ENCODE measurements at places on chromosomes 3 and 15.

GRCh38 chr3:86788371-86788770 lies 202.6 kb downstream of the VGLL3 start:
- DNase-seq = no peak

GRCh38 chr3:138653567-138653966 lies 45.0 kb downstream of the FAIM start:
- DNase-seq = no peak

DNA sequence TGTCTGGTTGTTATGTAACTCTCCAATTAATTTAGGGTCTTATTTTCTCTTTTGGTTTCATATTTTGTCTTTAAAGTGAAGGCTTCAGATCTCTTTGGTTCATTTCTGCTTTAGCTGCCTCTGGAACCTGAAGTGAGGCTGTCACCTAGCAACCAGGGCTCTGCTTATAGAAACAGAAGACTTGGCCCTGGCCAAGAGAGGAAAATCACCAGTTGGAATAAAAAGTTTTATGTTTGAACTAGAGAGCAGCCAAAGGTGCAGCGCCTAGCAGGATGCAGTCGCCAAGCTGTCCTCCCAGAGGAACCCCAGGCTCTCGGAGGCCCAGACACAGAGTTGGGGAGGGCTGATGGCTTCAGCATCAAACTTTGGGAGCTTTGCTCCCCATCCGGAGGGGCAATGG lies 41.1 kb downstream of the LYZL4 start:
- DNase-seq = peak; percentile 11

DNA sequence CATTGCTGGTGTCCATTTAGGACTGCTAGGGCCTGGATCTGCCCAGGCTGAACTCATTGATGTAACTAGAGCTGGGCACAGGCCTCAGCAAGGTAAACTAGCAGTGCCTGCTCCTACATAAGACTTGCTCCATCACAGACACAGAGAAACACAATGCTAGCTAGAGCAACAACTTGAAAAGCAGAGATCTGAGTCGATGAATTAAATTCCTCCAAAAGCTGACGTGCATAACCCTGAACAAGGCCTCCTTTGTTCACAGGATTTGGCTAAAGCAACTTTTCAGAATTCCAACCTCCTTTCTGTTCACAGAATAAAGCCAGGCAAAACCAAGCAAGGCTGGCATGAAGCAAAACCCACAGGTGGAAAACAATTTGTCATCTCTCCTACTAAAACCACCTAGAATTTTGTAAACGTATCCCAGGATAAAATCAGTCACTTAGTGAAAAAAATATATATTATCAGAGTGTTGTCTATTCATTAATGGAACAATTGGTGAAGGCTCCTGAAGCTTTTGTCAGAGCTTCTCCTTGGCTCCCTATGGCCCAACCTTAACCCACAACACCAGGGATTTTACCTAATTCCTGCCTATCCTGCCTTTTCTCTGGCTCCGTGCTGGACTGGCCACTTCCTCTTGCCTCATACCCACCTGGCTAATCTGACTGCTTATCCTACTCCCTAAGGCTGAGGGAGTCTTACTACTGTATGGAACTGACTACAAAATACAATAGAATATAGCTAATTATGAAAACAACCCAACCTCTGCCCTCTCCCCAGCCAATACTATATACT lies 39.9 kb downstream of the PLCH1 start:
- DNase-seq = no peak

- no peak for DNase-seq
These were observed at the start of gene PCSK6 for GRCh38 chr15:101489599-101490407. PCSK6 (minus strand) TSS chr15:101489707; CDS start chr15:101489670, 37 bp downstream.

DNA sequence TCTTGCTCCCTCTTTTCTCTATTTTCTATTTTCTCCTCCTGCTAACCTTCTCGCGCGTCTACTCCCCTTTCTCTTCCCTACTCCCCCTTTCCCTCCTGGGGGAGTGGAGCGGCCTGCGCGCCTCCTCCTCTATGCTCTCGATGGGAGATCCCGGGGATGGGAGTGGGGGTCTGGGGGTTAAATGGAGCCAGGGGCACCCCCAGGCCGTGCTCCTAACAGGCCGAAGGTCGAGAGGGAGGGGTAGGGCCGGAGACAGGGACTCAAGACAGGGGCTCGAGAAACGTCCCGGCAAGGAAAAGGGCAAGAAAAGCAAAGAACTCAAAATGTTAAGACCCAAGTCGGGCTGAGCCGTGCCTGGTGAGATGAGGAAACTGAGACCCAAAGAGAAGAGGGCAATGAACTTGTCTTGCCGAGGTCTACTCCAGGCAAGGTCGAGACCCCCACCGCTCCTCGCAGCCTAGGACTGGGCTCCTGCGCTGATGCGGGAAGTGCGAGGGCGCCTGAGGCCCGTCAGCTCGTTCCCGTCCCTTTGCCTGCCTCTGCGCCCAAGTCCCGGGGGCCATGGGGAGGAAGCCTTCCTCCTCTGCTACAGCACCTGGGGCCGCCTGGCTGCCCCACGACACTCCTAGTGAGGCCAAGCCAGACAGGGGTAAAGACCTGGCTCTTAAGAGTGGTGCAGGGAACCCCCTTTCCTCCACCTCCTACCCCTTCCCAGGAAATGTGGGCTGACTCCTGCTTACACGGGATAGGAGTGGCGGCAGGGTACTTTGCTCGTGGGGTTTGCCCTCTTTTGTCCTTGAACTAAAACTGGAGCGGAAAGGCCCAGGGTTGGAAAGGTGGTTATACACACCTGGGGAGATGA lies 770 bp upstream of the MEGF11 start:
- DNase-seq = no peak

DNA sequence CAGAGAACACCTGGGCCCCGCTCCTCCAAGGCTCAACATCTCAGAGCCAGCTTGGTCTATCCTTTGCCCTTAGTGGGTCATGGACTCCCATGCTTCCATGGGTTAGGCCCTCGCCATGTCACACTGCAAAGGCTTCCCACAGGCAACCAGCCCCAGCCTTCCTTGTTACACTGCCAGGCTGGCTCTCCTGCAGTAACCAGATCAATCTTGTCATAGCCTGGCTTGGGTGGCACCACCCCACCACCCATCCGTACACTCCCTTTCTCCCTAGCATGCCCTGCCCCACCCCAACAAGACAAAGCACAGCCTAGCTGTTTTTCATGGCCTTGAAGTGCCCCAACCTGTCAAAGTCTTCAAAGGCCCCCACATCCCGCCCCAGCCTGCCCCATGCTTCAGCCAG lies 30.5 kb downstream of the CA12 start:
- DNase-seq = no peak

DNA sequence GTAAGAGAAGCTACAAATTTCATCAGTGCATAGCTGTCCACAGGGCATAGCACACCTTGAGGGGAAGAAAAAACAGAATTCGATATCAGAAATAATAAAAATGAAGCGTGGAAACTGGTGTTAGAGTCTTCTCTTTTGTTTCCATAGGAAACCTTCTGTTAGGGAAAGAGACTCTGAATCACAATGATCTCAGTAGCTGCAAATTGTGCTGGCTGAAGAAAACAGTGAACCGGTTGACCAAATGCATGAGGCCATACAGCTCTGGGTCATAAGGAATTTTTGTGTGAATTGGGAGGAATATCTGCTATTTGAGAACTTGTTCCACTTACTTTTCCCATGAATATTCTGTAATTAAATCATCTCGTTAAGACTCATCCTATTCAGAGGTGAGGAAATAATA lies 580.2 kb upstream of the NECTIN3 start:
- no peak for DNase-seq

- no peak for DNase-seq
These were observed 13.5 kb upstream of the SUCNR1 start for GRCh38 chr3:151859905-151860304.

DNA sequence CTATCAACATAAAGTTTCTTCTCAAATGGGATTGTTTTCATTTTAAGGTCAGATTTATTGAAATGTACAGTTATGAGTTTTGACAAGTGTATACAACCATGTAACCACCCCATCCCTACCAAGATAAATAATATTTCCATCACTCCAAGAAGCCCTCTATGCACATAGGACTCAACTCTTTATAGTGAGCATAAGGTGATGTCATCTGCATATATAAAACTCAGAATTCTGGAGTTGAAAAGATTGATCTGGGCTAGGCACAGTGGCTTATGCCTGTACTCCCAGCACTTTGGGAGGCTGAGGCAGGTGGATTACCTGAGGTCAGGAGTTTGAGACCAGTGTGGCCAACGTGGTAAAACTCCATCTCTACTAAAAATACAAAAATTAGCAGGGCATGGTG lies 10.3 kb upstream of the GK5 start:
- DNase-seq = no peak

- DNase-seq = no peak
These were observed 279.5 kb downstream of the ULK4 start for GRCh38 chr3:41682382-41682781.

GRCh38 chr3:144864646-144865045 lies 893.0 kb downstream of the DIPK2A start:
- no peak for DNase-seq

GRCh38 chr3:11476735-11477144 lies 167.0 kb downstream of the VGLL4 start:
- no peak for DNase-seq

GRCh38 chr3:181616088-181617070 lies 95.3 kb upstream of the SOX2 start:
- no peak for DNase-seq

GRCh38 chr3:127720161-127720823 lies 47.5 kb downstream of the ABTB1 start:
- DNase-seq = no peak

- DNase-seq = no peak
These were observed 921.7 kb downstream of the TBL1XR1 start for GRCh38 chr3:176275538-176275937.

DNA sequence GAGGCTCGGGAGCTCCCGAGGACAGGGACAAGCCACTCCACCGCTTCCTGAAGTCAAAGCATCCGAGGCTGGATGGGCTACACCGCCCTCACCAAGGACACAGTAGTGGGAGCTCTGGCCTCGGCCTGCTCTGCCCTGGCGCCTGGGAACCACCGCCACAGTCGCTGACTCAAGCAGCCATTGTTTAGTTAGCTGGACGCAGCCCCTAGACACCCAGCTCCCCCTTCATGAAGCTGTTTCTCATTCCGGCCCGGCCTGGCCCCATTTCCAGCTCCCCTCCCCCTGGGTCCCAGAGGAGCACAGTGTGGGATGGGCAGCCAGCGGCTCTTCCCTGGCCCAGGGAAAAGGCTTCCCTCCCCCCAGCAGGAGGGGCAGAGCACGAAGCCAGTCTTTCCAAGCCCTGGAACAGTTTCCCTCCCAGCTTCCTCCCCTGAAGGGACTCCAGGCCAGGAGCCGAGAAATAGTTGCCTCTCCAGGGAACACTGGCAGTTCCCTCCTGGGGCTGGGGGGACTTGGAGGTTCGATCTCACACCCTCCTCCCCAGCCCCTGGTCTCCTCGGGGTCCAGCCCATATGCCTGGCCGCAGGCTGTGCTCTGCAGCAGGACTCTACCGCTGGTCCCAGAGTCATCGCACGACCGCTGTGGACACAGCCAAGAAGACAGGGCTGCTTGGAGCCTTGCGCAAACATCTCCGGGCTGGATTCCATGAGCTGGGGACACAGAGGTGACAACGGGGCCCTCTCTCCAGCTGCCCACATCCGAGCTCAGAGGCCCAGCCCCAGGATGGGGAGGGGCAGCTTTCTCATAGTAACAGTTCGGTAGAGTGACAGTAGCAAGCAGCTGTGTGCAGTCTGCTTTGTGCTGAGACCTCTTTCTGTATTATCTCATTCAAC lies 10.0 kb downstream of the PLXND1 start:
- DNase-seq = no peak

All from activated CD8-positive, alpha-beta T cell treated with anti-CD3 and anti-CD28 coated beads for 36 hours (primary cell).